ENCODE measurements at places on chromosomes 5 and 9. TPM values are rescaled to one million over a fixed set of nuclear protein-coding genes. Genes with fewer than 3 reads are reported as not detected.

PCYOX1L gene
- total RNA-seq = 19.4 TPM

DNA sequence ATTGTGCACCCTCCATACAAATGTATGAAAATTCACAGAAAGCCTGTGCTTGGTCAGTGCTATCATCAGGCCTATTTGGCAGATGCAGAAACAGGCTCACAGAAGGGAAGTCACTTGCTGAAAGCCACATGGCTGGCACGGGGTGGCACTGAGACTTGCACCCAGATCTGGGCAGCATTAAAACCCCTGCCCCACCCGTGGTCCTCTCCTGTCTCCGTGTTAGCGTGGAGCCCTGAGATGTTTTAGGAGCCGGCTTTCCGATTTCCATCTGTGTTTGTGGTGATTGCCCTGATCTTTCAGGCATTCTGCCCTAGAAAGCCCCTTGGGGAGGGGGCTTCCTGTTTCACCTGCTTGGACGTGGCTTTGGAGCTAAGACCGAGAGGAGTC lies 102.2 kb upstream of the IER5L start:
- DNase-seq = no peak

DNA sequence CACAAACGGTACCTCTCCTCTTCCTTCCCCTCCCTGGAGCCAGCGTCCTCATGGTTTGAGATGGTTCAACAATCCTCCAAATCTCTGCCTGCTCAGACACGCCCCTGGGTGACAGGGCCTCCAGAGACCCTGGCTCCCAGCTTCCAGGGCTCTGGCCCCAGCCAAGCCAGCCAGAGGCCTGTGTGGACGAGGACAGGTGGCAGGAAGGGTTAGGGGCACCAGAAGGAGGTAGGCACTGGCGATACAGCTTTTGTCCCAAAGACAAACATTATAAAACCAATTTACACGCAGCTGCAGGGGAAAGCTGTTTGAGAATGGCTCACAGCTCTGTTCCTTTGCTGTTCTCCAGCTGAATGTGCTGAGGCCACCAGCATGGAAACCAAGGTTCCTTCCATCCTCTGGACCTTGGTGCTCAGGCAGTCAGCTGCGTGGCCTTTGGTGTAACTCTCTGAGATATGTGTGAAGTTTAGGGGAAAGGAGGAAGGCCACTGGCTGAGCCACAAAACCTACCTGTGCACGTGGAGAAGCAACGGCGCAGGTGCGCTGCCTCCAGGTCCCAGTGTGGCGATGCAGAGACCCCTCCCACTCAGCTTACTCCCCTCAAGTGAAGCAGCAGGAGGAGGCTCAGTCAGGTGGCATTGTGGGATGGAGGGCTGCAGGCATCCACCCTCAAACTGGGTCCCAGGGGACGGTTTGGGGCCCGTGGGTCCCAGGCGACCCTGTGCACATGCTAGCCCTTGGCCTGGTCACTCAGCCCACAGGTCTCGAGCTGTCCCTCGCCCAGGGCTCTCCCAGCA lies 4.3 kb upstream of the QRFP start:
- no peak for DNase-seq

LCN15 gene
- not detected for total RNA-seq

C5orf58 gene
- total RNA-seq = not detected

DNA sequence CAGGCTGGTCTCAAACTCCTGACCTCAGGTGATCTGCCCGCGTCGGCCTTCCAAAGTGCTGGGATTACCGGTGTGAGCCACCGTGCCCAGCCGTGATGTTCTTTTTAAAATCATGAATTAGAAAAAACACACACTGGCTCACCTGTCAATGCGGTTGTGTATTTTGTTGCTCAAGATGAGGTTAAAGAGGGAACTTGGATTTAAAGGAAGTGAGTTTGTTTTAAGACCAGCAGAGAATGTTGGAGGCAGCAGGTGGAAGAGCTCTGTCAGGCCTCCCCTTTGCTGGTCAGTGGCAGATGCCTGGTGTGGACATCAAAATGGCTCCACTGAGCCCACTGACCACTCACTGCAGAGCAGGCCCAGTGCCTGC lies 38.9 kb downstream of the WNK2 start:
- DNase-seq = no peak

GRCh38 chr5:169222934-169223594 lies 77.9 kb downstream of the SLIT3 start:
- no peak for DNase-seq

DNA sequence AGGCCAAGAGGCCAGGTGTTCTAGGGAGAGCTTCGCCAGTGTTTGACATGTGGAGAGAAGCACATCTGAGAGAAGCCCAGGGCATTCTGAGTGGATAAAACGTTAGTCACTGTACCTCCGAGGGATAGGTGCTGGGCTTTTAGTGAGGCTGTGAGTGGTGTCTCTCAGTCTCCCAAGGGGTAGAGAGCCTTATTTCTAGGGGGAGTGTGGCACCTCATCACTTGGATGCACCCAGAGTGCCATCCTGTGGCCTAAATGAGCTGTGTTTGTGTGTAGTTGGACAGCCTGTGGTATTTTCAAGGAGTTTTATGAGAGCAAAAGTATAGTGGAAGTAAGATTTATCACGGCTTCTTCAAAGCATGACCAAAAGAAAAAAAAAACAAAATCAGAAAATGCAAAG lies 1046.9 kb upstream of the WWC1 start:
- no peak for DNase-seq

SOX30 gene
- not detected for total RNA-seq

FOXD1 gene
- total RNA-seq = 1.1 TPM

HAVCR1 gene
- not detected for total RNA-seq

GRCh38 chr5:137146402-137146890 lies 352.7 kb downstream of the SPOCK1 start:
- DNase-seq = peak; percentile 13

DNA sequence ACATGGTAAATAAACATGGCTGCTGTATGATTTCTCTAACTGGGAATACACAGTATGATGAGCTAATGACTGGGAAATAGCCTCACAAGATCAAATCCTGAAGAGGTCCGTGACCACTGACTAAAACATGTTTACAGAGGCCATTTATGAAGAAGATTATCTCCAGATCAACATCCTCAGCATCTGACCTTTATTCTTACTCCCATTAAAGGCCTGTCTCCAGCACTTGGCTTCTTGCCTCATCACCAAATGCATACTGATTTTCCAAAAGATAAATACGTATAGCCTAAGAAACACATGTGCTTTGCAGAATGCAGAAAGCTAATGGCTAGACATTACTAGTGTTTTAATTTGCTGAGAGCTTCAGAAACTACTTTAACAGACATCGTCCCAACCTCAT lies 108.0 kb upstream of the TSLP start:
- DNase-seq = no peak

SPRY4 gene
- 7.4 TPM for total RNA-seq

GRCh38 chr5:6774721-6775204 lies 61.5 kb downstream of the TENT4A start:
- no peak for DNase-seq

DNA sequence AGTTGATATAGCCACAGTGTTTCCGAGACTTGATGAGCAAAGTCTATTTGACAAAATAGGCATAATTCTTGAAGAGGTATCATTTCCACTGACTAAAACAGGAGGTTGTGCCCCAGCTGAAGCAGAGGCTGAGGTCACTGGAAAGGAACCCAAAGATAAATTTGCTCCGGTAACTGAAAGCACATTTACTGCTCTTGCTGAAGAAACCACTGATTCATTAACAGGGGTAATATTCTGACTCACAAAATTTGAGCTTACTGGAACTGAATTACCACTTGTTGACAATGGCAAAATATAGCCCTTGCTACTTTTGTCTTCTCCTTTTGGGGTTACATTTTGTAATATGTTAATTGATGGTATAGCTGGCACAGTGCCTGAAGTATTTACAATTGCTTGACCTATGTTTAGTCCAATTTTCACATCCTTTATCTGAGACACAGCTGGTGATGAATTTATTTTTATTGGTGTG lies 30.2 kb downstream of the MLANA start:
- DNase-seq = no peak

CDKN2A gene
- 2.0 TPM for total RNA-seq

- no peak for DNase-seq
Observed at GRCh38 chr5:147538236-147538635, 28.4 kb upstream of the DPYSL3 start.

DNA sequence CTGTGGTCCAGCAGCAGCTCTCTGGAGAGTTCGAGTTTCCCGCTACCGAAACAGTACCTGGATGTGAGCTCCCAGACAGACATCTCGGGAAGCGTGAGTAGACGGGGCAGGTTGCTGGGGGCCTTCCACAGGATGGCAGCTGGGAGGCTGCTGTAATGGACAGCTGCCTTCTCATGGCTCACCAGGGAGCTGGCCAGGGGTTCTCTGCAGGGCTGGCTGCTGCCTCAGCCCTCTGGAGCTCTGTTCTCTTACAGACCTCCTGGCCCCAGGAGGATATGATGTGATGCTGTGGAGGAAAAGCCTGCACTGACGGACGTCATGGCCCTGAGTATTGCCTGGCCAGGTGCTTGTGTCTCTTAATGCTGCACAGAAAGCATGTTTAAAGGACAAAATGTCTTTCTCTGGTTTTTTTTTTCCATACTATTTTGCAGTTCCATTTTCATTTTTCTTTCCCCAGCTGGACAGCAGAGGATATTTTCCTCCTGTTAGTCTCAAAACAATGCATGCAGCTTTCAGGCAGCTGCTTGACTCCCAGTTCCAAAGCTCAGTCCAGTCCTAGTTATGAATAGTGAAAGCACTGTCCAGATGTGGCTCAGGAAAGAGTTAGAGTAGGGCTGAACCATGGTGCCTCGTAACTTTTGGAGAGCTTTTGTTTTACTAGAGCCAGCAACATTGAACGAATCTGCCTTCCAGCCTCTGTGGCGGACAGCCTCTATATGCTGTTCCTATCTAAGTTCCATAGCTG lies 77.5 kb upstream of the RARS1 start:
- DNase-seq = no peak

- no peak for DNase-seq
Observed at GRCh38 chr5:143436871-143437270, 33.4 kb upstream of the NR3C1 start.

DNA sequence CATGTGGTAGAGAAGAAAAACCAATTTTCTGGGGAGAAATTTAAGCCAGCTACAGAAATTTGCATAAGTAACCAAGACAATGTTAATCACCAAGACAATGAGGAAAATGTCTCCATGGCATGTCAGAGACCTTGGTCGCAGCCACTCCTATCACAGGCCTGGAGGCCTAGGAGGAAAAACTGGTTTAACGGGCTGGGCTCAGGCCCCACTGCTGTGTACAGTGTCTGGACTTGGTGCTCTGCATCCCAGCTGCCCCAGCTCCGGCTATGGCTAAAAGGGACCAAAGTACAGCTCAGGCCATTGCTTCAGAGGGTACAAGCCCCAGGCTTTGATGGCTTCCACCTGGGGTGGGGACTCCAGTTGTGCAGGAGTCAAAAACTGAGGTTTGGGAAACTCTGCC lies 1075.1 kb upstream of the CDH18 start:
- DNase-seq = no peak

GRCh38 chr5:159386028-159386711 lies 55.9 kb upstream of the IL12B start:
- DNase-seq = no peak

LRRC19 gene
- not detected for total RNA-seq

- DNase-seq = peak; percentile 78
Observed at GRCh38 chr5:9947225-9947714, 302.4 kb downstream of the ATPSCKMT start.

OBP2A gene
- not detected for total RNA-seq

GRCh38 chr5:88281322-88281721 lies 12.7 kb upstream of the TMEM161B start:
- no peak for DNase-seq

DNA sequence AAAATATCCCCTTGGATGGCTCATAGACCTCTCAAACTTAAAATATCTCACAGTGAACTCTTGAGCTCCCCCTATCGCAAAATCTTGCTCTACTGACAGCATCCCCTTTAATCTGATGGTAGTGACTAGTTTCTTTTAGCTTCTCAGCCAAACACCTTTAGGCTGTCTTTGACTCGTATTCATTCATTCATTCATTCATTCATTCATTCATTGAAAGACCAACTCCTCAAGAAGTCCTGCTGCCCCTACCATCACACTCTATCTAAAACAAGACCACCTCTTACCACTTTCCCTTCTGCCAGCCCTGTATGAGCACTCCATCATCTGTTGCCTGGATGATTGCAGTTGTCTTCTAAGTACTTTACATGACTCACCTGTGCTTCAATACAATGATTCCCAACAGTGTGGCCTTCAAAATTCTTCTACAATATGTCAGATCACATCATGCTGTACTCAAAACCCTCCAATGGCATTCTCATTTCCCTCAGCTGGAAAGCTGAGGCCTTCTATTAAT lies 46.8 kb downstream of the ITGA2 start:
- no peak for DNase-seq

DNA sequence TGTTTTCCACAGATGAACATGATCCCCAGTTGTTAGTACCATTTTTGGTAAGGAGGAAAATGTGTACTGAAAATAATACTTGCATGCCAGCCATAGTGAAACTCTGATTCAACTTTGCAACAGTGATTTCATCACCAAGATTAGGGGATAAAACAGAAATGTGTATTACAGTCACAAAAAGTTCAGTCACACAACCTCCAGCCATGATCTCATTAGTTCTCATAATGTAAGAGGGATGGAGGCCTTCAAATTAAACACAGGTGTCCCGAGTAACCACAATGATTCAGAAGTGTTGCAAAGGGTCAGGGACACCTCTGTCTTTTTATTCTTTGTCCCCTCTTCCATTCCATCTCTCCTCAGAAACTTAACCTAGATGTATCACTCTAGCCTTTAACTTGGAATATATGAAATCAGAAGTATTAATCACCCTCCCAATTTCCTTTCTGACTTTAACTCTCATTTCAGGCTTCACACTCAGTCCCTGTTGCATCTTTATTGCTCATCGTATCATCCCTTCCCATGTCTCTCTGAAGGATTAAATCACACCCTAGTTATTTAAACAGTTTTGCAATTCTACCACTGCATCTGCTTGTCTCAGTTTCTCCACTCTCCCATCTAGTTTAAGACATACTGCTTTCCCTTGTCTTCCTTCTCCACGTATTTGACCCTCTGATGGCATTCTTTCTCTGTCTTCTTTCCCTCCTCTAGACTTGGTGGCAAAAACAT lies 291.2 kb downstream of the ADAMTS6 start:
- DNase-seq = no peak

- no peak for DNase-seq
Observed at GRCh38 chr5:33491941-33492340, 51.2 kb downstream of the TARS1 start.

SVEP1 gene
- total RNA-seq = 0.46 TPM

- no peak for DNase-seq
Observed at GRCh38 chr5:121962347-121962670, 534 bp downstream of the SRFBP1 start.

DNA sequence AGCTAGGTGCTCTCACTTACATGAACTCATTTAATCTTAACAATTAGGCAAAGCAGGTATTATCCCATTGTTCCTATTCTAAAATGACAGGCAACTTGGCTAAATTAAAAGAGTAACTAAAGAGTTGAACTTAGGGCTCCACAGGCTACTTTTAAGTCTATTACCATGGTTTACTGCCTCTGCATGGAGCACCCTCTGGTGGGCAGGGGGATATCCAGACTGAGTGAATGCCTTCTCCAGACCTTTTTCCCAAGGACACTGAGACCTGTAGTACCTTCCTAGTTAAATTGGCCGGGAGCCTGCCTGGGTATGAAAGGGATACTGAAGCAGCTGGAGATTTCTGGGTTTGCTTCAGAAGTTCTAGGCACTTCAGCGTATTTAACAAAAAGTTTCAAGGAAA lies 238.1 kb downstream of the ELAVL2 start:
- DNase-seq = no peak
